ENCODE measurements at places on chromosomes 11 and 22.

DNA sequence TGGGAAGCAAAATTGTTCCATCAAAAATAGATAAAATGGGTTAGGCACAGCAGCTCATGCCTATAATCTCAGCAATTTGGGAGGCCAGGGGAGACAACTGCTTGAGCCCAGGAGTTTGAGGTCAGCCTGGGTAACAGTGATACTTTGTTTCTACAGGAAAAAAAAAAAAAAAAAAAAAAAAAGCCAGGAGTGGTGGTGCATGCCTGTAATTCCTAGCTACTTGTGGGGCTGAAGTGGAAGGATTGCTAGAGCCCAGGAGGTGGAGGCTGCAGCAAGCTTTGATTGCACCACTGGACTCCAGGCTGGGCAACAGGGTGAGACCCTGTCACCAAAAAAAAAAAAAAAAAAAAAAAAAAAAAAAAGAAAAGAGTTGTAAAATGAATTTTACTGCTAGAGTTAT is 49.6 kb downstream of the KIF18A start:
- DNase-seq: no peak

GRCh38 chr22:39364714-39365491 is 15.1 kb downstream of the SYNGR1 start:
- no peak for DNase-seq

DNA sequence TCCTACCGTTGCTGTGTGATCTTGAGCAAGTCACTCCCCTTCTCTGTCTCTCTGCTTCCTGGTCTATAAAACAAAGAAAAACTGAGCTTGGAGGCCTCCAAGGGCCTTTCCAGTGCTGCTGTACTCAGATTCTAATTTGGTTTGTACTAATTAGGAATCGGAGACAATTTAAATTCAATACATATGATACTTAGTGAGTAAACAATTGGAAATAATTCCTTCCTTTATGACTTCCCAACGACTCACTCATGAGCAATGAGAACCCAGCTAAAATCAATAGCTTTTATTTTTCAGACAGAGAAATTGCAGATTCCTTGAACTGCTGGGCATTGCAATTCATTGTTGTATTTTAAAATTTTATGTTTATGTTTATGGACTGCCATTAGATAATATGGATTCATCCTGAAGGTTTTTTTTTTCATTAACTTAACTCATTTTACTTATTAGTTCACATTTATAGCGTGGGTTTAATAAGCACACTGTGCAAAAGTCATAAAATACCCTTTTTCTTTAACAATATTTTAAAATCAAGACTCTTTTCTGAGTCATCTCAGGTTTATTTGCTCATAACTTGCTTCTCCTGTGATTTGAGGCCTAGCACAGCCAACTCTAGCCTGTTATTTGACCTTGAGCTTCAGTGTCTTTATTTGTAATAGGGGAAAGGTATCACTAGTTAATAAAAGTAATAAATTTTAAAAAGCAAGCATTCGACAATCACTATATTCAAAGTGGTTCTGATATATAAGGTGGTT is 95.8 kb downstream of the TP53I11 start:
- DNase-seq: no peak

DNA sequence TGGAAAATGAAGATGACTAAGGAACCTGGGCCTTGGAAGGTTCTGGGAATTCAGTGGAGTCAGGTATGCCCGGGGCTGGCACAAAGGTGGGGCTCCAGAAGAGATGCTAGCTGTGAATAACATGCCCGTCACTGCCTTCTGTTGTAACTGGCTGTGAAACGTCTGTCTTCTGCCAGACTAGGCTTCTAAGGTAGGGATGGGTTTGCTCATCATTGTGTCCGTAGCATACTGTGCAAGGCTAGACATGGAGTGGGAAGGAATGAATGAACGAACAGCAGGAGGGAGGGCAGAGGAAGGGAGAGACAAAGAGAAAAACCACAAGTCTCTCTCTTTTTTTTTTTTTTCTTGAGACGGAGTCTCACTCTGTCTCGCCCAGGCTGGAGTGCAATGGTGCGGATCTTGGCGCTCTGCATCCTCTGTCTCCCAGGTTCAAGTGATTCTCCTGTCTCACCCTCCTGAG is 327.4 kb downstream of the MN1 start:
- DNase-seq: no peak

DNA sequence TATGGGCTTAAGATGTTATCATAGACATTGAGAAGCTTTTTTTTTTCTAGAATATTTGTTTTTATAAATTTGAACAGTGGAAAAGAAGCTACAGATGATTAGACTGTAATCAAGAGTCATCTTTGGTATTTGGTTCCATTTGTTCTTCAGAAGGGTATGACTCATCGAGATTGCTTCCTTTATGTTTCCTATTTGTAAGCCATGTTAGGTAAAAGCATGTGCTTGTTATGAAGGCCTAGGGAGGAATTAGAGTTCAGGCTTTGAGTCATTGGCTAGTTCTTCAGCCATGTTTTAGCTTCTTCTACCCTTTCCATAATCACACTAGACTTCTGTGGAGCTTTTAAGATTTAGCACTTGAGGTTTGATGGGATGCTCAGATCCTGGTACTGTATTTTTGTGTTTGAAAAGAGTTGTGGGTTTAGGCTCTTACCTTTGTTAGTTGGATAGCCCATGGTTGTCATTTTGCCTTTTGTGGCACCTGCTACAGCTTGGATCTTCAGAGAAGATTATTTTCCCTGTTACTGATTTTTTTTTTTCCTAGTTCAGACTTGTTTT is 44.3 kb downstream of the POLD3 start:
- no peak for DNase-seq

GRCh38 chr11:115425250-115425649 is 79.0 kb downstream of the CADM1 start:
- DNase-seq: no peak

- DNase-seq: no peak
Measured at GRCh38 chr11:35992548-35992947, 48.7 kb downstream of the LDLRAD3 start.

DNA sequence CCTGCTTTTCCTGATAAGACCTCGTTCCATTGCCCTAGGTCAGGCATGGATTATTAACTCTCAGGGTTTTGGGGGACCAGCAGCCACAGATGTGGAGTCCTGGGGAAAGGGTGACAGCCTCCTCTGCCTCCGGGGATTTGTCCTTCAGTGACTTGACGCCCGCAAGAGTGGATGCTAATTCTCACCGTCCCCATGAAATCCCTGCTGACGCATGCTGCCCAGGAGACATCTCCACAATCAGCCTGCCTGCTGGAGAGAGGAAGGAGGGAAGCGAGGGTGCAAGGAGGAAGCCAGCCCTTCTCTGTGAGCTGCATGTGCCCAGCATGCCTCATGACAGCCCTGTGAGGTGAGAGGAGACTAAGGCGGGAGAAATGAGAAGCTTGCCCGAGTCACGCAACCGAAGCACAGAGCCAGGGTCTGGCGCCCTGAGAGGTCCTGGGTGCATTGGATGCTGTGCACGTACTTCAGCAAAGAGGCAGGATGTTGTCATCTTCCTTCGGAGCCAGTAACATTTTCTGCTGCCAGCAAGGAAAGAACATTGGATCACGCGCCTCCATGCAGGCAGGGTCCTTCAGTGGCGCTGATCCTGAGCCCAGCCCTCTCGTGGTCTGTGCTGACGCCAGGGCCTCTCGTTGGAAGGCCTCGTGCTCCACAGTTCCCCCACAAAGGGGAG is 27.3 kb upstream of the KRTAP5-6 start:
- no peak for DNase-seq

GRCh38 chr11:7321473-7322450 is 70.1 kb downstream of the SYT9 start:
- DNase-seq: no peak

DNA sequence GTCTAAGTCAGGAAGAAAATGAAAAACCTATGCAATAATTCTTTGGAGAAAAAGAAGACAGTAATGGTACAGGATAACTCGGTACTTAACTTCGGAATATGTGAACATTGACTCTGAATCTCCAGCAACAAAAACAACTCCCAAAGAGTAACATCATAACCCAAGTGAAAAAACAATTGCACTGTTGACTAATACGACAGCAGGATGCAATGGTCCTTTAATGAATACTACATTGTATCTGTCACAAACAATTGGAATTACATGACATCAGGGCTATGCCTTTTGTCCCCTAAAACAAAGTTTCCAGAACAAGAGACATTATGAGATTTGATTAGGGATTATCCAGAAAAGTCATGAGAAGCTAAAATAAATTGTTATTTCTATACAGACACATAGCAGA is 1065.9 kb downstream of the LRRC4C start:
- DNase-seq: no peak

DNA sequence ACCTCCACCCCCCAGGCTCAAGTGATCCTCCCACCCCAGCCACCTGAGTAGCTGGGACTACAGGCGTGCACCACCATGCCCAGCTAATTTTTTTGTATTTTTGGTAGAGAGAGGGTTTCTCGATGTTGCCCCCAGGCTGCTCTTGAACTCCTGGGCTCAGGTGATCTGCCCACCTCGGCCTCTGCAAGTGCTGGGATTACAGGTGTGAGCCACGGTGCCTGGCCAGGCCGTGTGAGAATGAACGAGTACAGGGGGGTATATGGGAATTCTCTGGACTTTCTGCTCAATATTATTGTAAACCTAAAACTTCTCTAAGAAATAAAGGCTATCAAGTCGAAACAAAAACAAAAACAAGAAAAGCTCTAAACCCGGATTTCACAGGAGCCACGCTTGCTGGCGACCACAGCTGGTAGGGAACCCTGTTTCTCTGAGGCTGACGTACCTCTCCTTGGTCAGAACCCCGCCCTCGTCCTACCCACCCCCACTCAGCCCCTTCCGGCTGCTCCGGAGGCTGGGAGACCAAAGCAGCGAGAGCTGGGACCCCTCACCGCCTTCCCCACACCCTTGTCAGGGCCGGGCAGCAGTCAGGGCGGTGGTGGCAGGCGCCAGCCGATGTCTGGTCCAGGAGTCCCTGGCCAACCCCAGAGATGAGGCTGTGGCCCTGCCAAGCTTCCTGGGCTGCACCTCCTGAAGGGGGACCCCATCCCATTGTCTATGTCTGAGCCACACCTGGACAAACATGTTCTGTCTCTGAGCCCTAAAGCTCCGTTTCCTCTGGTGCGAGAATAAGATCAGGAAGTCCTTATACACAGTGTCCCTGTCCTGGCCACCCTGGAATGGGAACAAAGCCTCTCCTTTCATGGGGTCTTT is 52.1 kb downstream of the LINC01488 start:
- no peak for DNase-seq

- DNase-seq: no peak
Measured at GRCh38 chr11:68956142-68956541, 24.6 kb downstream of the MRGPRD start.

DNA sequence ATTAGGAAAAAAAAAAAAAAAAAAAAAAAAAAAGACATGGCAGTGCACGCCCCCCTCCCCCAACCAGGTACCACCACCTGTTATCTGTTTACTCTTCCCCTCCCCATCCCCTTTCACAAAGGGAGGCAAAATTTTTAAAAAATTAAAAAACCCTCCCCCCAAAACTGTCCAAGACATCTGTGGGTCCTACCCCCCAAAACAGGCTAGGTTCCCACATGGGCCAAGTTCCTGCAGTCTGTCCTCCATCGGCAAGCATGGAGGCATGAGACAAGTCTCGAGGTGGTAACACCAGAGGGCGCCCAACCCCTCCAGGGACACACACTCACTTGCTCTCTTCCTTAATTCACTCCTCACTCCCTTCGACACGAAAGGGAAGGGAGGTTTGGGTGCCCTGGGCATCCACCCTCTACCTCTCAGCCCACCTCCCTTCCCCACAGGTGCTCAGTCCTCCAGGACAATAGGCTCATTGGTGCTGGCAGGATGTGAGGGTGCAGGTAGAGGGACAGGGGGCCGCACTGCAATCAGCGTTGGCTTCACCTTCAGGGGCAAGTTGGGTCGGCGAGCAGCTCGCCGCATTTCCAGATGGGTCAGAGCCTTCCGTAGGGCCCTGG is 2.2 kb upstream of the TUT1 start:
- DNase-seq: no peak

DNA sequence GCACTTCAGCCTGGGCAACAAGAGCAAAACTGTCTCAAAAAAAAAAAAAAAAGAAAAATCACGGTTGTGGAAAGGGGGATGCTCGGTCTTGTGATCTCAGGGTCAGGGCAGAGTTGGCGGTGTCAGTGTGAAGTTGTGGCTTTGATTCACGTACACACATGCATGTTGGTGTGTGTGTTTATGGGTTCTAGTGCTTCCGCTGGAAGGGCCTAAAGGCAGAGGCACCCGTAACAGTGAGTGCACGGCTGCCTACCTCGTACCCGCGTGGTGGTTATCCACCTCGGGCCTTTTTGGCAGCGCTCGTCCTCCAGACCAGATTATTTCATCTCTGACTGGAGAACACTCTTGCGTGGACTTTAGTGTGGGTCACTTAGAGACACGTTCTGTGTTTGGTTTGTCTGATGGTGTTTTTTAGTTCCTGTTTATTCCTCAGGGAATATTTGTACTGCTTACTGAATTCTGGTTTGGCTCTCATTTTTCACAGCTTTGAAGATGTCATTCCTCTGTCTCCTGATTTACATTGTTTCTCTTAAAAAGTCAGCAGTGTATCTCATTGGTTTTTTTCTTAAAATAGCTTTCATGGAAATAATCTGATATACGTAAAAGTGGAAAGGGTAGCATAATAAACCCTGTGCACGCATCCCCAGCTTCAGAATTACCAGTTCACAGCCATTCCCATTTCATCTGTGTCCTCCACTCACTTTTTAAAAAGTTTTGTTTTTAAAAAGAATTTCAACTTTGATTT is 15.6 kb downstream of the ZBED4 start:
- DNase-seq: no peak

DNA sequence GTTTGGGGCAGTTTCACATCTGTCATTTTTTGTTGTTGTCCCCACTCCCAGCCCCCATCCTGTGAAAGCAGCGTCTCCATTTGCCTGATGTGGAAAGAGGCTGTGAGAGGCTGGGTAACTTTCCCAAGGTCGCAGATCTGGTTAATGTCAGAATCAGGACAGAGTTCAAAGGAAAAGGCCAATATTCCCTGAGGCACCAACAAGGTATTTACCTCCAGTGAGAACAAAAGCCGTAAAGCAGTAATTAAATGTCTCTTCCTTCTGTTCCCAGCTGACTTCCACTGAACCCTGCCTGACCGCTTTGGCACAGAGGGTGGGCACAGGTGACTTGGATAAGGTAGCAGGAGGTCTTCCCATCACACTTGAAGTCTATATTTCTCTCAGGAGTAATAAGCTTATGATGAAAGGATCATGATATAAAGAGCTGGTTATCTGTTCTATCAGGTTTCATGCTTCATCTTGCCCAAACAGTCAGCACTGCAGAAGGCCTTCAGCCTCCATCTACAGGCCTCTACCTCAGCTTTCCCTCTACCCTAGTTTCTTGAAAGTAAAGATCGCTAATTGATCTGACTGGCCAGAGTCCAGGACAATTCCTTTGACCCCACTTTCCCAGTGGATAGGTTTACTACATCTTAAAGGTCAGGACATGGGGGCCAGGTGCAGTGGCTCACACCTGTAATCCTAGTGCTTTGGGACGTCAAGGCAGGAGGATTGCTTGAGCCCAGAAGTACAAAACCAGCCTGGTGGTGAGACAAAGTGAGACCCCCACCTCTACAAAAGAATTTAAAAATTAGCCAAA is 9.4 kb downstream of the C11orf91 start:
- DNase-seq: no peak

- no peak for DNase-seq
Measured at GRCh38 chr11:83205608-83206185, 12.2 kb downstream of the ANKRD42 start.

- no peak for DNase-seq
Measured at GRCh38 chr11:123742724-123743120, 1.3 kb upstream of the ZNF202 start.

GRCh38 chr11:128471138-128471661 is 116.2 kb downstream of the ETS1 start:
- no peak for DNase-seq
